ENCODE measurements at places on chromosomes 5 and 9.
A peak's percentile ranks its signal among the peaks of the same experiment; 100 is the strongest.

DNA sequence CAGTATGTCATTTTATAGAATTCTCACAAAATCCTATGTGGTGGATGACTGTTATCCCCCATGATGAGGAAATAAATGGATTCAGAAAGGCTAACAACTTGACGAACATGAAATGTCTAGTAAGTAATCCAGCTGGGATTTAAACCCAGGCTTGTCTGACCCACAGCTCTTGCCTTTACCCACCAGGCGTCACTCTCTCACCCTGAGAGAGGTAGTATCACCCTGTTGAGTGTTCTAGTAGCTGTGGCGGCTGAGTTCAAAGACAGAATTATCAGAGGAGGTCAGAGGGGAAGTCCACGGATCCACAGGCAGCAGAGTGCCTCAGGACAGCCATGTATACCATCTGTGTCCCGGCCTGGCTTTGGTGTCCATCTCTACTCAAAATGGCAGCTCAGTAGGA is 113.8 kb downstream of the ZNF462 start:
- DNase-seq = no peak

DNA sequence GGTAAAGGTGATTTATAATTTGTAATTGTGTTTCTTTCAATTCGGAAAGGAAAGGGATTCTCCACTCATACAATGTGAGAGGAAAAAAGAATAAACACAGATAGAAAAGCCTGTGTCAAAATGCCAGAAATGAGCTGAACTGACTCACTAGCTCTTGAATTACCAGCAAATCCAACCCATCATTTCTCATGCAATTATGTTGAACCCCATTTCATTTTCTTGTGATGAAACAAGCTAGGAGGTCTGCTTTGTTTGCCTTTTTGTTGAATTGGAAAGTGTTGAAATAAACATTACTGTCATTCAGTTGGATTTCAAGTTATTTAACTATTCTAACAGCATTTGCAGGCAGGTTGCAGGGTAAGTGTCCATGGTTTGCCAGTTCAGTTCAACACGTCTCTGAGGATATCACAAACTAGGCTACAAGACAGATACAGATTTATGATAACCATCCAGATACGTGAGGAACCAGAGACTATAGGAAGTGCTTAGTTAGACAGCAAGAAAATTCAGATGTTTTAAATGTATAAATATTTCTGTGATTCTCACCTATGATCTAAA is 547.2 kb downstream of the MAT2B start:
- DNase-seq = peak; percentile 38

- no peak for DNase-seq
Measured at GRCh38 chr9:68931821-68932220, 82.1 kb downstream of the PRKACG start.

GRCh38 chr5:36462295-36463021 is 143.9 kb upstream of the SLC1A3 start:
- peak; percentile 66 for DNase-seq

- DNase-seq = no peak
Measured at GRCh38 chr5:15371184-15371583, 128.8 kb upstream of the FBXL7 start.

GRCh38 chr5:43338862-43339261 is 25.6 kb upstream of the HMGCS1 start:
- no peak for DNase-seq

DNA sequence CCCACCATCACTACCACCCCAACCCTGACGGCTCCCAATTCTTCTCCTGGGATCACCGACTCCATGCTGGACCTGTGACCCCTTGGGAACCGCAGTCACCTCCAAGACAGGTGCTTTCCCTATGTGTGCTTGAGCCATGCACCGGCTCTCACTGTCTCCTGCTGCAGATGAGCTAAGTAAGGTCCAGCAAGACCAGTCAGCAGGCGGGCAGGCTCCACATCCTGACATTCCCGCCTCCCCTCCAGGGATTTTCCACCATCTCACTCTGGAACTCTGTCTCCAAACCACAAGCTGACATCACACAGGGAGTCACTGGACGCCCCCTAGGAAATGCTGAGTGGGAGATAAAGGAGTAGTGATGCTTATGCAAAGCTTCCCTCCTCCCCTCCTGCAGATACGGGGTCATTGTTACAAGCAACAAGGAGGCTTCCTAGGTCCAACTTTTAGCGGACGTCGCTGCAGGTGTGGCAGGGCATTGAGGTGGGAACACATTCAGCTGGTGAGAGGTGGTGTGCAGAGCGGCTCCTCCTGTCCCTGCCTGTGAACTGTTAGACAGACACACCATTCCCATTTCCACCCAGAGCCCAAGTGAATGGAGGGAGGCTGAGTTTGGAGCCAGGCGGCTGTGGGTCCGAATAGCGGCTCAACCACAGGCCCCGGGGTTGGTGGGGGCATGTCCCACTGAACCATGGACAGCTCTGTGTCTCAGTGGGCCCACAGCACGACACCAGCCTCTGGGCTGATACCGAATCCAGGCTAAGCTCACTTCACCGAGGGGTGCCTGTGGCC is 129.2 kb upstream of the PHYKPL start:
- no peak for DNase-seq

DNA sequence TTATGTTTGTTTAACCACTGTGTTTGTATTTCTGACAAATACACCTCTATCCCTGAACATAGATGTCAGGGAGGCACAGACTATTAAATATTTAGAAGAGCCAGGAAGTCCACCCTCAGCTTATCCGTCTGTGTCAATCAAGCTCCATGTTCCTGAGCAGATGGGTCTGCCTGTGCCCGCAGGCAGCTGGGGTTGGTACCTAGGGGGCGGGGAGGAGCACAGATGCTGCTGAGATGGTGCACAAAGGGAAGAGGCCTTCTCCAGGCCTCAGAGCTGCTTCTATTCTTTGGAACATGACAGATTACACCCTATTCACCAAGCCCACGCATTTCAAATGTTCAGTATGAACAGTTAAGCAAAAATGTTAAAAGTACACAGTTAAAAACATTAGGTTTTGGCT is 142.1 kb downstream of the EPB41L4A start:
- DNase-seq = no peak

- no peak for DNase-seq
Measured at GRCh38 chr5:169646856-169647255, 9.8 kb downstream of the DOCK2 start.

DNA sequence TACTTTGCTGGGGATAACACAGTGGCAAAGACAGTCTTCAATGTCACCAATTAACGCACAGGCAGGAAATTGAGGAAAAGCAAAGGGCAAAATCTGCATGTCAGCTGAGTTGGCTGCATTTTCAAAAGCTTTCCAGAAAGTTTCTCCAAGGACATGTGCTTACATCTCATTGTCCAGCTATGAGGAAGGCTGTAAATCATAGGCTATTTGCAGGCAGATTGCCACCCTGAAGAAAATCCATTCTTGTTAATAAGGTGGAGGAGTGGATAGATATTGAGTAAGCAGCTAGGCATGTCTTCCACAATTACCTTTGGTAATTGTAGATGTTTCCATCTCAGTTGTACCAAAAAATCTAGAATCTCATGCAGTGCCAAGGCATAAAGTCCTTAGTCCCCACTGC is 278.0 kb upstream of the NUDT12 start:
- DNase-seq = no peak

- no peak for DNase-seq
Measured at GRCh38 chr9:136926154-136926704, 18.3 kb downstream of the FBXW5 start.

GRCh38 chr9:20980832-20981455 is 50.5 kb downstream of the HACD4 start:
- peak; percentile 72 for DNase-seq

GRCh38 chr9:73916016-73916673 is 581.0 kb upstream of the RORB start:
- DNase-seq = no peak

GRCh38 chr5:77316871-77317661 is 106.6 kb downstream of the PDE8B start:
- no peak for DNase-seq

- DNase-seq = no peak
Measured at GRCh38 chr5:140965905-140966292, 377 bp upstream of the PCDHAC2 start.

DNA sequence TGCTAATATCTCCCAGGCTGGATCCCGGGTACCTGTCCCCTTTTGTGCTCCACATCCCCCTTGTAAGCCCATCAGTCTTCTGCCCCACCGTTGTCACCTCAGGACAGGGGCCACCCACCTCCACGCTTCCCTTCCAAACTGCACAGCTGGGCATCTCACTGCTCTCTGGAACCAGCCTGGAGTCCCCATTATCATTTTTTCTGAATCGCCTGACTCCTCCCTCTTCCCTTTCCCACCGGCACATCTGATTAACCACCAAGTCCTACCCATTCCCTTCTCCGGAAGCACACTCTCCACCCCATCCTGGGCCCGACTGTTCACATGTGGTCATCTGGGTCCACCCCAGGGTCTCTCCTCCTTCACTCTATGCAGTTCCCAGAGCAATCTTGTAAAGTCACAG is 53.9 kb downstream of the PSD2 start:
- no peak for DNase-seq

GRCh38 chr9:135613946-135614805 is 25.2 kb downstream of the GLT6D1 start:
- no peak for DNase-seq

- DNase-seq = peak; percentile 40
Measured at GRCh38 chr9:124754289-124754688, 16.8 kb downstream of the NR6A1 start.

- DNase-seq = no peak
Measured at GRCh38 chr5:122924203-122924602, 78.8 kb downstream of the SNX24 start.

- no peak for DNase-seq
Measured at GRCh38 chr9:131621551-131622358, 76.4 kb downstream of the PRRT1B start.

- DNase-seq = no peak
Measured at GRCh38 chr9:81417299-81417675, 272.1 kb downstream of the TLE1 start.

DNA sequence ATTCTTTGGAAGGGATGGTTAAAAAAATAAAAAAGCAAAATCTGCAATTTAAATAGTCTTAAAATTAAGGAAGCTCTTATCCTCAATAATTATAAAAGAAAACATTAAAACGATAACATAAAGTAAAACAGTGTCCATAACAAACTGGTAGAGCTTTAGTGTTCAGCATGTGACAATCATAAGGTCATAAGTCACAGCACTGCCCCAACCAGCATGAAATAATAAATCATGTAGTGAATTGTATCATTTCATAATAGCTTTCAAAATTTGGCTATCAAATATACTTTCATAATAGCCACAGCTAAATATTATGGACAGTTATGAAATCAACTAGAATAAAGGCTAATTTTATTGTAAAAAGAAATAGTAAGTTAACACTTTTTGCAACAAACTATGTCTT is 10.0 kb downstream of the NR3C1 start:
- no peak for DNase-seq

DNA sequence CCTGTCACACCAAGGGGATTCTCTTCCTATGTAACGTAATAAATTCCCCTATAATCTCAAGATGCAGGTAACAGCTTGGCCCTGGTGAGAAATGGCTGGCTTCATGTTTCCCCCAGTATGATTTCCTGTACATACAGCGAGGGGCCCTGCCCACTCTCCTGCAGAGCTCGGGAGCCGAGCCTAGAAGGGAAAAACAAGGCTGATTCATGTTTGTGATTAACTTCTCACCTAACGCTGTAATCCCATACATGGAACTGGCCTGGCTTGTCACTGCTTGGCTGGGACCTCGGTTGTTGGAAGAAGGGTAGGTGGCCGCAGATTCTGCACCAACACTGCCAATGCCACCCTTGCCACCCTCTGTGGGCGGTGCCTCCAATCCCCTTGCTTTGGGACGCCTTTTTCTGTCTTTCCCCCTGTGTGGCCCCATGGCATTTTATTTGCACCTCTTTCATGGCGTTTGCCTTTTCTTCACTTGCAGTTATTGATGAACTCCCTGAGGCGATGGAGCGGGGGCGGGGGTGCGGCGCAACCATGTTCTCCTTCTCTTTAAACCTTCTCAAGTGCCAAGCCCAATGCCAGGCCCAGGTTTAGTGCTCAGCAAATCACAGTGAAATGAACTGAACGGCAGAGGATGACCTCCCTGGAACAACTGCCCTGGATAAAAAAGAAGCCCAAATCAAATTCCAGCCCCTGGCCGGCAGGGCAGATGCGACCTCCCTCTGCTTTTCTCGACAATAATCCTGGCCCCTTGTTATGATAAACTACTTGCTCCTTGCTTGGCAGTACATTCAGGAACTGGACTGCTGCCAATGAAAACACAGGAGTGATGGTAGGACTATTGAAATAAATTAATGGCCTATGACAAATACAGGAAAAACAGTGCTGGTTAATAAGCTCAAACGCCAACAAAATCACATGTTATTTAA is 108.1 kb downstream of the TMEM174 start:
- DNase-seq = peak; percentile 66

DNA sequence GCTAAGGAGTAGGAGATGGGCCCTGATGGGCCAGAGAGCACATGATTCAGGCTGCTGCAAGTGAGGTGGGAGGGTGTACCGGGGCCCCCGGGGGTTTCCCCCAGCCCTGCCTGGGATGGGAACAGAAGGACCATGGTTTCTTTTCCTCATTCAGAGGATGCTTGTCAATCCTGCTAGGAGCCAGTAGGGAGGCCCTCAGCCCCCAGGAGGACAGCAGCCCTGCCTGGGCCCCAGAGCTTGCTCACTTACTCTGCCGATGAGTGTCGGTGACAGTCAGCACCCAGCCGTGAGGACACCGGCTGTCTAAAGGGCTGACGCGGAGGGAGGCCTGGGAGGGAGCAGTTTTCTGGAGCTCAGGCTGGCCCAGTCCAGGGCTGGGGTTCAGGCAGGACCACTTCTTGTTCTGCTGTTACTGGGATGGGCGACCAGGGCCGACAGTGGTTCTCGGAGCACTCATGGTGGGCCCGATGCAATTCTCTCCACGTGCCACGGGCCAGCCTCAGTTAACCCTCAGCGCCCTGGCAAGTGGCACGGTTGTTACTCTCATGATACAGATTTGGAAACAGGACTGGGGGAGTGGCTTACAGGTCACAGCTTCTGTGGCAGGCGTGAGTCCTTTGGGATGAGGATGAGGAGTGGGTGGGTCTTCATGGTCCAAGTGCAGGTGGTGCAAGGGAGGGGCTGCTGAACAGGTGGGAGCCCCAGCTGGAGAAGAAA is 1.8 kb downstream of the ARRDC1 start:
- DNase-seq = peak; percentile 66

- DNase-seq = no peak
Measured at GRCh38 chr5:164027738-164028137, 522.3 kb downstream of the MAT2B start.

DNA sequence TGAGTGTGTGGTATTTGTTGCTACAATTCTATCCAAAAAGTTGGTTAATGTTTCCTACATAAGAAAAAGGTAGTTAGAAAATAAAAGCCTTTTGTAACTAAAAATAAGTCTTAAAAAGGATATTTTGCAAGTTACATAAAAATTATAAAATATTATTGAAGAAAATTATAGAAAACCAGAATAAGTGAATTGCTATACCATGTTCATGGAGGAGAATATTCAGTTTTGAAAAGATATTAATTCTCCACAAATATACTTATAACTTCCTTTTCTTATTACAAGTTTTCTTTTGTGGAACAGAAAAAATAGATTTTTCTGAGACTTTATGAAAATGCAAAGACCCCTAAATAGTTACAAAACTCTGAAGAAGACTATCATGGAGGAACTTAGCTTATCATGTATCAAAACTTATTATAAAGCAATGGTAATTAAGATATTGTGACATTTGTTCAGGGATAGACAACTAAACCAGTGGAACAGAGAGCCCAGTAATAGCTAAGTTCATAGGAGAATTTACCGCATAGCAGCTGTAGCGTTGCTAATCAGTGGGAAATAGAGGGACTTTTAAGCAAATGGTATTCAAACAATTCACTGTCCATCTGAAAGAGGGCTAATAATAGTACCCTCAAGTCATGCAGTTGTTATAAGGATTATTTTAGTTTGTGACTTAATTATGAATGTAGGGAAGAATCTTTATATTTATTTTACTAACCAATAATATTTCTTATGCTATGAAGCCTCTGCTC is 515.2 kb upstream of the ZNF608 start:
- DNase-seq = no peak

All from umbilical cord (tissue), 2 donors.